M059J (cell line): ENCODE measurements at places on chromosomes 3 and 15. TPM values are rescaled to one million over a fixed set of nuclear protein-coding genes. Genes with fewer than 3 reads are reported as not detected.

DNA sequence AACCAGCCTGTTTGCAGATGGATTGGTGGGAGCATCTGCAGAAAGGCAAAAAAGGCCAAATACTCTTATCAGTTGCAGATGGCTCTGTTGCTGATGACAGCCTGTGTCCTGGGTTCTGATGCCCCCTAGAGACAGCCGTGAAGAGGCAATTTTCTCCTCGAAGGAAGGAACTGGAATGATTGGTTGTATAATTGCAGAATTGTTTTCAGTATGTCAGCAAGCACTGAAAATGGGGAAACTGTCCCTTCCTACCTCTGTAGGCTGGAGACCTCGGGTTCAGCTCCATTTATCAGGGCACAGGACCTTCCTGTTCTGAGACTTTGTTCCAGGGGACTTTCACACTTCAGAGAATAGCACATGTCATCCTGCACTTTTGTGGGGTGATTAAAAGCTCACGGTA is 103.0 kb downstream of the PGPEP1L start:
- DNase-seq, result peak; percentile 67

DNA sequence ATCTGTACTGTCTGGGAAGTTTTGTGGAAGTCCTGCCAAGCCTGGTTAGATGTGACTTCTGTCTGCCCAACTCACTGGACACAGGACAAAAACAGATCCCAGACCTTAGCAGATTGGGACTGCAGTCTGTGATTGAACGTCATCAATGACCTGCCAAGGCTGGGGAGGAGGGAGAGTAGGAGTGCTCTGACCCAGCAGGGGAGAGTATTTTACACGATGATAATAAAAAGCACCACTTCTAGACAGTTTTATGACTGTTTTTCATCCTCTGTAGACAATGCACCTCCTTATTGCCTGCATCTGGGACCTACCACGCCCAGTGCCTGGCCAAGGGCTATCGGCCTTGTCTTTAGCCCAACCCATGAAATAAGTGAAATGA is 102.3 kb upstream of the NR2E3 start:
- no peak for DNase-seq

GRCh38 chr3:55489798-55490132 is 2.7 kb upstream of the WNT5A start:
- peak; percentile 53 for DNase-seq

- DNase-seq, result no peak
Observed at GRCh38 chr15:68734881-68735280, 85.8 kb downstream of the ANP32A start.

DNA sequence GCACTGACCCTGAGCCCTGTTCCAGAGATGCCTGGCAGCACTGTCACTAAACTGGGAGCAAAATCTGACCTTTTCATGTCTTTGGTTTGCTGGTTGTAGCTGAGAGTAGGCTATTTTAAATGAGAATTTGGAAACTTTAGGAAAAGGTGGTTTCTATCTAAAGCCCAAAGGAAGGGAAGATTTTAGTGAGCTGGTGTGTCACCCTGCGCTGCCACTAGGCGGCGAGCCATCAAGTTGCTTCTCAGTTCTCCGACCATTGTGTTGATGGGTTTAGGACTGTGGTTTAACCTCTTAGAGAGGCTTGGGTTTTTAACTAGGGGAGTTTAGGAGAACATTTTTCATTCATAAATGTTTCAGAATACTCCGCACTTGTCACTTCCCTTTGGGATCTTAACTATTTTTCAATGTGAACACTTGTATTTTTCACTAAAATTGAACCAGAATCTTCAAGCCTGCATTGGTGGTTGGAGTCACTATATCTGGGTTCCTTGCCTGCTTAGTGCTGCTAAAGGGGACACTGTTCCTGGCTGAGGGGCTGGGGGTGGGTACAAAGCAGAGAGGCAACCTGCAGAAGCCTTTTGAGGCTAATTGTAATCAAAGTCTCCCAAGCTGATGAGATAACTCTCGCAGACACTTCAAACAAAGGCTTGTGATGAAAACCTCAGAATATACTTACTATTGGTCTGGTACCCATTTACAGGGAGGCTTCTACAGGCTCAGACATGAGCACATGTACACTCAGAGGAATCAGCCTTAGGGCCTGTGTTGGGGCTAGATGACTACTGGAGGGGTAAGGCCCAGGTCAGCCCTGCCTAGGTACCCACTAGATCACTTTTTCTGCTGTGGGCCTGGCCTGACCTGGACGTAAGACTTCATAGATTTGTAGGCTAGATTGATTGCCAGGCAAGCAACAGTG is 16.8 kb downstream of the EXOSC7 start:
- DNase-seq, result peak; percentile 33

MYL3 gene
- 2.6 TPM in 1 of 2 replicates, not detected in the other for total RNA-seq
